ENCODE measurements at places on chromosomes 12 and 14. TPM values are rescaled to one million over a fixed set of nuclear protein-coding genes. Genes with fewer than 3 reads are reported as not detected.
A peak's percentile ranks its signal among the peaks of the same experiment; 100 is the strongest.

AGAP2 gene
- total RNA-seq: 1.7 TPM

CCDC197 gene
- not detected for total RNA-seq

CMKLR1 gene
- total RNA-seq: 7.4 TPM

DNA sequence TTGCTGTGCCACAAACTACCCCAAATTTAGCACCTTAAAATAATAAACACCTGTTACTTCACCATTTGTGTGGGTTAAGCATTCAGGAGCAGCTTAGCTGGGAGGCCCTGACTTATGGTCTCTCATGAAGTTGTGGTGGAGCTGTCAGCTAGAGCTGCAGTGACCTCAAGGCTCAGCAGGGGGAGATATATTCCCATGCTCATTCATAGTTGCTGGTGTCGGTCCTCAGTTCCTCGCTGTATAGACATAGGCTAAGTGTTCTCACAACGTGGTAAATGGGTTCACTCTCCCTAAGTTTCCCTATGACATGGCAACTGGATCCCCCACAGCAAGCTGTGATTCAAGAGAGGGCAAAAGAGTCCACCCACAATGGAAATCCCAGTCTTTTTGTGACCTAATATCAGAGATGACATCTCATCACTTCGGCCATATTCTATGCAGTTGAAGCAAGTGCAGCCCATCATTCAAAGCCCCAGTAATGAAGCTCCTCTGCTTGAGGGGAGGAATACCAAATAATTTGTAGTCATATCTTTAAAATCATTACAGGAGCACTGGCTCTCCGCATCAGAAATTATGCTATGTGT is 41.1 kb downstream of the PRB3 start:
- H3K27ac ChIP-seq: no peak overlapping the region
- DNase-seq: peak; percentile 37
- H3K27me3 ChIP-seq: no peaks in the 10 kb centered on the region
- H3K36me3 ChIP-seq: no peaks in the 10 kb centered on the region
- no peak overlapping the region for H3K4me3 ChIP-seq

- no peaks in the 10 kb centered on the region for H3K27me3 ChIP-seq
- no peak overlapping the region for H3K4me3 ChIP-seq
- no peak for DNase-seq
- no peaks in the 10 kb centered on the region for H3K36me3 ChIP-seq
- H3K4me1 ChIP-seq: no peaks in the 10 kb centered on the region
- H3K27ac ChIP-seq: no peak overlapping the region
Measured at GRCh38 chr12:72723732-72724131, 451.6 kb downstream of the TRHDE start.

DNA sequence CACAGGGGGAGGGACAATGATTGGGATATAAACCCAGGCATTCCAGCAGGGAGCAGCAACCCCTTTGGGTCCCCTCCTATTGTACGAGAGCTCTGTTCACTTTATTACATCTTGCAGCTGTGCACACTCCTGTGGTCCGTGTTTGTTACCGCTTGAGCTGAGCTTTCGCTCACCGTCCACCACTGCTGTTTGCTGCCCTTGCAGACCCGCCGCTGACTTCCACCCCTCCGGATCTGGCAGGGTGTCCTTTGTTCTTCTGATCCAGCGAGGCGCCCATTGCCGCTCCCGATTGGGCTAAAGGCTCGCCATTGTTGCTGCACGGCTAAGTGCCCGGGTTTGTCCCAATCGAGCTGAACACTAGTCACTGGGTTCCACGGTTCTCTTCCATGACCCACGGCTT is 64.1 kb downstream of the E2F7 start:
- no peak overlapping the region for H3K27ac ChIP-seq
- no peaks in the 10 kb centered on the region for H3K27me3 ChIP-seq
- no peaks in the 10 kb centered on the region for H3K4me1 ChIP-seq
- no peaks in the 10 kb centered on the region for H3K36me3 ChIP-seq
- no peak overlapping the region for H3K4me3 ChIP-seq

- no peaks in the 10 kb centered on the region for H3K27me3 ChIP-seq
- no peak for DNase-seq
- no peak overlapping the region for H3K27ac ChIP-seq
- H3K36me3 ChIP-seq: no peaks in the 10 kb centered on the region
- H3K4me3 ChIP-seq: no peak overlapping the region
- no peaks in the 10 kb centered on the region for H3K4me1 ChIP-seq
Measured at GRCh38 chr12:71354871-71355270, 84.7 kb upstream of the LGR5 start.

PYGL gene
- 102 TPM for total RNA-seq

DNA sequence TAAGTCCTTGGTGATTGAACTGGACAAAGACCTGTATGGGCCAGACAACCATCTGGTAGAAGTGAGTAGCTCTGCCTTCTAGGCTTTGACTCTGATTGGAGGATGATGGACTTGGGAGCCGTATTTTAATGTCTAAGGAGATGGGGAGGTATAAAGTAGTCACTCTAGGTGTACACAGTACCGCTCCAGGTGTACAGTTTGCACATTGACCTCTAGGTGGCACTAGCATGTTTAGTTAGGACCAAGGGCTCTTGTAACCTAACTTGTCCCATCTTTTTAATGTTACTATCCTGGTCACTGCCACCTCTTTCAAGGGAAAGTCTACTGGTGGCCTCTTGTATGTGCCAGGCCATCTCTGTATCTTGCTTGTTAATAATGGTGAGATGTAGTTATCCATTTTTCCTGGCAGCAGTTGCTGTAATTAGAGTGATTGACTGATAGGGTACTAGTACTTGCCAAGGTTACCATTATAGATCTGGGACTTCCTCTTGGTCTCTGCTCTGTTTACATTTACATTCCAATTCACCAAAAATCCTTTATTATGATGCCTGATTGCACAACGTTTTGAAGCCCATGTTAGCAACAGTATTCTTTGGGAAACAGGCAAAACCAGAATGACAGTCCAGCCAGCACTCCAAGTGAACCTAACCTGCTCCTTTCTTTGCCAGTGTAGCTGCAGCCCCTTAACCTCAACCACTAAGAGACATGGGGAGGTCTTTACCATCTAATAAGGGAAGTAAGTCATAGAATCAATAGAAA is 3.6 kb downstream of the SMARCD1 start:
- H3K36me3 ChIP-seq: peaks cover 38% of the 10 kb centered on the region
- H3K4me3 ChIP-seq: no peak overlapping the region
- no peak overlapping the region for H3K27ac ChIP-seq
- no peaks in the 10 kb centered on the region for H3K27me3 ChIP-seq
- peak; percentile 57 for DNase-seq
- H3K4me1 ChIP-seq: peaks cover 13% of the 10 kb centered on the region

- no peaks in the 10 kb centered on the region for H3K36me3 ChIP-seq
- H3K27me3 ChIP-seq: no peaks in the 10 kb centered on the region
- H3K27ac ChIP-seq: peak overlapping the region; percentile 75
- DNase-seq: peak; percentile 36
- H3K4me3 ChIP-seq: peak overlapping the region; percentile 85
Measured at GRCh38 chr14:51650716-51651387, 858 bp upstream of the FRMD6 start.

- no peaks in the 10 kb centered on the region for H3K27me3 ChIP-seq
- no peaks in the 10 kb centered on the region for H3K4me1 ChIP-seq
- H3K36me3 ChIP-seq: no peaks in the 10 kb centered on the region
- no peak for DNase-seq
- H3K4me3 ChIP-seq: no peak overlapping the region
- no peak overlapping the region for H3K27ac ChIP-seq
Measured at GRCh38 chr12:120666571-120667390, 20.2 kb upstream of the MLEC start.

IAPP gene
- not detected for total RNA-seq

DNA sequence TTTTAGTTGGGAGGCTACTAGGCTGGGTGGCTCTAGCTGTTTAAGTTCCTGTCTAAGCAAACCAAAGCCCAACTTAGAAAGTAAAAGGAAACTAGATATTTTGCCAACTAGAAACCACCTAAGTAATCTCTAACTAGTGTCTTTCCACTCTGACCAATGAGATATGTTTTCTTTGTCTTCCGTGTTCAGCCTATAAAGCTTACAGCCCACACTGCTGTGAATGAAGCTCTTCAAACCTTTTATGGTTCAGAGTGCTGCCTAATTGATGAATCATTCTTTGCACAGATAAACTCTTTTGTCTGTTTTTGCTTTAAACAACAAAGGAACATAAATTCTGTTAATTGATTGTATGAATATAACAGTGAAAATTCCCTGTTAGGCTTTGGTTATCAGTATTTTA is 66.1 kb downstream of the FUT8 start:
- H3K27ac ChIP-seq: no peak overlapping the region
- no peak for DNase-seq

GNB3 gene
- total RNA-seq: under 0.01 TPM

MYRFL gene
- total RNA-seq: 0.19 TPM

- no peak overlapping the region for H3K4me3 ChIP-seq
- no peaks in the 10 kb centered on the region for H3K27me3 ChIP-seq
- DNase-seq: no peak
Measured at GRCh38 chr12:100651694-100652093, 78.2 kb downstream of the GAS2L3 start.

DNA sequence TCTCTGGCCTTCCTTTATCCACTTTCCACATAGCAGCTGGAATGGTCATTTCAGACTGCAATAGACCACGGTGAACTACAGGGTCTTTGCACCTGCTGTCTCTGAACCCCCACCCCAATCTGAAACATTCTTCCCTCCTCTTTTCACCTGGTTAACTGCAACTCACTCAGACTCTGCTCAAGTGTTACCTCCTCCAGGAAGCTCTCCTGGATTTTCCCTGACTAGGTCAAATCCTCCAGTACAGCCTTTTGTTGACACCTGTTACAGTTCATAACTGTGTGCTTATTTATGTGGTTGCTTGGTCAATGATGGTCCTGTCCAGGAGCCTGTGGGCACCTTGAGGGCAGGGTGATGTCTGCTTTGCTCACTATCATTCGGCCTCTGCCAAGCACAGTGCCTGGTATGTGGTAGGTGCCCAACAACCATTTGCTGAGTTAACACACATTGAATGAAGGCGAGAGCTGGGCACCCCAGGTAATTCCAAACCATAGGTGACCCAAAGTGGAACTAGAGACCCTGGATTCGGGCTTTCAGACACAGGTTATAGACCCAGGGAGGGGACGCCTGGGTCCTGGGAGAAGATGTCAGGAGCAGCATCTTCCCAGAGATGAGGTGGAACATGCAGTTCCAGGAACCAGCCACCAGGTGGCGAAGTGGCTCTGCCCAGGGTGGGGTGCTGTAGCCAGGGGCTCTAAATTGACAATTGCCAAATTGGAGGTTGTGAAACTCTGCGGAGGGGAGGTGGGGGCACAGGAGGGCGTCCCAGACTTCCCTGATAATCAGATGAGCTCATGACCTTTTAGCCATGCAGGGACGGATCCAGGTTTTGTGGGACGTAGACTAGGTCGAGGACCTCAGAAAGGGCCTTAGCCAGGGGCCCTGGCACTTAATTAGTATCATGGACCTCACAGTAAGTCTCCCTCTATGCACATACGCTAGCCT is 28.1 kb downstream of the TRPV4 start:
- H3K4me1 ChIP-seq: no peaks in the 10 kb centered on the region
- peaks cover 11% of the 10 kb centered on the region for H3K36me3 ChIP-seq
- no peak overlapping the region for H3K27ac ChIP-seq
- H3K4me3 ChIP-seq: no peak overlapping the region

APOF gene
- 11.9 TPM for total RNA-seq

DNA sequence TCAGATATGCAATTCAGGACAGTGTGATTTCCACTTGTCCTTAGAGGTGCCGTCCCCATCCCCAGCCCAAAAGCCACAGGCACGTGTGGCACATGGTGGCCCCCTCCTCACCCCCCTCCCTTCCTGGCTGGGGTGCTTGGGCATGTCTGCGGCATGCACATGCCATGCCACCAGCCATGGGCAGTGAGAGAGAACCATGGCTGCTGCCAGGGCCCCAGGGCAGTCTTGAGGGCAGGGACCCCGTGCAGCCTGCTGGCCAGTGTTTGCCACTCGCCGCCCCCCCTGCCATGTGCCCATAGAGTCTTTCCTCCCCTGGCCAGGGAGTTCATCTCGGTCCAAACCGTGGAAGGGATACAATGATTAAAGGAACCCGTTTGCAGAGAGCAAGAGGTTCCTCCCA is 41.5 kb downstream of the TNFAIP2 start:
- H3K4me3 ChIP-seq: no peak overlapping the region
- no peak overlapping the region for H3K27ac ChIP-seq
- H3K36me3 ChIP-seq: no peaks in the 10 kb centered on the region
- H3K4me1 ChIP-seq: peaks cover 2% of the 10 kb centered on the region

PLCZ1 gene
- total RNA-seq: not detected

DNA sequence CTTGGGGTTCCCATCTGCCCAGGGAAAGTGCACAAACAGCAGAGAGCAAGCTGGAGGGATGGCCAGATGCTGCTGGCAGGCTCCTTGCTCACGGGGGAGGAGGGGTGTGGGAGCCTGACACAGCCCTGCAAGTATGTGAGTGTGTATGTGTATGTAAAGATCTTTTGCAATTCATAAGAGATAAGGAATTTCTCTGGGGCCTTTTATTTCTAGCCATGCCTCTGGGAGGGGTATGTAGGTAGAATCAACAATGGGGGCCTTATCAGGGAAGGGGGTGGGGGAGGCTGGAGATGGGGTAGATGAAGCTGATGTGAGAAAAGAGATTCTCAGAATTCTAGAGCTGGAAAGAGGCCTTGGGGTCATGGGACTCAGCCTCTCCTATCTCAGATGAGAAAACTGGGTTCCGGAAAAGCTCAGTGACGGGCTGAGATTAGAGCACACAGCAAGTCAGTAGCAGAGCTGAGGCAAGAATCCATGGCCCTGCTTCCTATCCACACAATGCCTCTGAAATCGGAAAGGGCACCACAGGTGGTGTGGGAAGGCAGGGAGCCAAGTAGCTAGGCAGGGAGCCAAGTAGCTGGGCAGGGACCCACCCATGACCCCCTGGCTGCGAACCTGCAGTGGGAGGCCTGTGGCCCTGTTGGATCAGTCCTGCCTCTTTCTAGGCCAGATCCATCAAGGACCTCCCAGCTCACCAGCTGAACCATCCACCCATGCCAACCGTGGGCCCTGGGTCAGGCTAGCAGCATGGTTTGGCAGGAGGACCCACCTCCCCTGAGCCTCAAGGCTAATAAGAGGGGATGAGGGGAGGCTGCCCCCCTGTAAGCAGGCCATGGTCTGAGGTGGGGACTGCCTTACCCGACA is 54.7 kb downstream of the PLEKHG3 start:
- no peak for DNase-seq
- no peak overlapping the region for H3K4me3 ChIP-seq

- H3K27ac ChIP-seq: peak within 1 kb of the TSS; percentile 97
- H3K4me3 ChIP-seq: peak within 1 kb of the TSS; percentile 94
- DNase-seq: peak; percentile 77
- no peaks in the 10 kb centered on the region for H3K27me3 ChIP-seq
- peaks cover 16% of the 10 kb centered on the region for H3K4me1 ChIP-seq
Measured at GRCh38 chr12:122021822-122022392, at the start of gene BCL7A. BCL7A (plus strand) TSS chr12:122021884; CDS start chr12:122022092, 208 bp downstream.

- DNase-seq: no peak
- H3K27me3 ChIP-seq: no peaks in the 10 kb centered on the region
- no peaks in the 10 kb centered on the region for H3K36me3 ChIP-seq
Measured at GRCh38 chr12:42666671-42667243, 77.2 kb upstream of the PRICKLE1 start.

GRCh38 chr12:51484119-51484518 is 59.5 kb downstream of the SLC4A8 start:
- H3K27ac ChIP-seq: no peak overlapping the region
- no peaks in the 10 kb centered on the region for H3K4me1 ChIP-seq
- no peaks in the 10 kb centered on the region for H3K36me3 ChIP-seq
- H3K4me3 ChIP-seq: no peak overlapping the region
- no peaks in the 10 kb centered on the region for H3K27me3 ChIP-seq

- H3K4me1 ChIP-seq: no peaks in the 10 kb centered on the region
- peaks cover 3% of the 10 kb centered on the region for H3K27me3 ChIP-seq
- no peak for DNase-seq
- no peak overlapping the region for H3K27ac ChIP-seq
Measured at GRCh38 chr12:25675808-25676207, 122.7 kb upstream of the LMNTD1 start.
